ENCODE measurements at places on chromosomes 6 and 20.

DNA sequence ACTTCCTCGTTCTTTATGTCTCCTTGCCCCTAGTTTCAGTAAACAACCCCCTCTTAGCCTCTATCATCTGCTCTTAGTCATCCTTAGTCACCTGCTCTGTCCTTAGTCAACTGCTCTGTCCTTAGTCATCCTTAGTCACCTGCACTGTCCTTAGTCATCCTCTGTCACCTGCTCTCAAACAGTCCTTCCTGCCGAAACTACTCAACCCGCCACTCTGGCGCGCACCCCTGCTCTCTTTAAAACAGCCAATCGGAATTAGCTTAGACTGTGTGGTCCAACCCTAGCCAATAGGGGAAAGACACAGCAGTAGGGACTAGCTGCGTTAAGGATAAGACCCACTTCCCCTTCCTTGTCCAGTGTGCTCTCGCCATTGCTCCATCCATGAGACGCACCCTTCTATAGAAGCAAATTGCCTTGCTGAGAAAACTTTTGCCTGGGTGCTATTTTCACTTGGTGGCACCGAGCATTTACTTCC, 73.9 kb downstream of the BACH2 start:
- peak; percentile 46 for DNase-seq

GRCh38 chr6:161439093-161439492, 165.2 kb upstream of the AGPAT4 start:
- no peak for DNase-seq

GRCh38 chr6:144219056-144219685, 66.0 kb upstream of the UTRN start:
- DNase-seq = no peak

GRCh38 chr6:138528137-138528536, 28.8 kb upstream of the NHSL1 start:
- DNase-seq = no peak

DNA sequence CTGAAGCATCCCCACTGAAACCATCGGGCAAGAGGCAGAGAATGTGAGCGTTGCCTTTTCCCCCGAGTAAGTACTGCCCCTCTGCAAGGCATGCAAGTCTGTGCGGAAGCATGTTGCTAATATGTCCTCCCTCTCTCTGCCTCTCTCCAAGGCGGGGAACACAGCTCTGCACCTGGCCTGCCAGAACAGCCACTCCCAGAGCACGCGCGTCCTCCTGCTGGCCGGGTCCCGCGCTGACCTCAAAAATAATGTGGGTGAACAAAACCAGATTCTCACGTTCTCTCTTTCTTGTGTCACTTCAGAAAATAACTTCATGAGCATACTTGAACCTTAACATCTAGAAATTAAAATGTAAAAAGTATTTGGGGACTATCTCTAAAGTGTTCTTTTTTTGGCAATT, 26.4 kb downstream of the LYRM2 start:
- DNase-seq = no peak

GRCh38 chr6:150426198-150426597, 57.4 kb downstream of the IYD start:
- no peak for DNase-seq

DNA sequence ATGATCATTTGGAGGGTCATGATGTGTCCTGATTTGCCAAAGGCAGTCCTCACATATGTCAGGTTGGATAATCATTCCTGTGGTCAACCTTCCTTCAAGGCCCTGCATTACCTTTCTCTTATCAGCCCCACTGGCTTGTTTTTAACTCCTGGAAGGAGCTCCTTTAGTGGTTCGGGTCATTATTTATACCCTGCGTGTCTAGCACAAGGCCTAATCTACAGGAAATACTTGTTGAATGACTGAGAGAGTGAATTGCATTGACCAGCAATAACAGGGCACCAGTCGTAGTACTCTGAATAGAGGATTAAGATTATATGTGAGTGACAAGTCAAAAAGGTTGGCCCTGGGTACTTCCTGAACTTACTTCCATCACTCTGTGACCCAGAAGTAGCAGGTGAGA, 4.5 kb downstream of the HIVEP2 start:
- DNase-seq = no peak

DNA sequence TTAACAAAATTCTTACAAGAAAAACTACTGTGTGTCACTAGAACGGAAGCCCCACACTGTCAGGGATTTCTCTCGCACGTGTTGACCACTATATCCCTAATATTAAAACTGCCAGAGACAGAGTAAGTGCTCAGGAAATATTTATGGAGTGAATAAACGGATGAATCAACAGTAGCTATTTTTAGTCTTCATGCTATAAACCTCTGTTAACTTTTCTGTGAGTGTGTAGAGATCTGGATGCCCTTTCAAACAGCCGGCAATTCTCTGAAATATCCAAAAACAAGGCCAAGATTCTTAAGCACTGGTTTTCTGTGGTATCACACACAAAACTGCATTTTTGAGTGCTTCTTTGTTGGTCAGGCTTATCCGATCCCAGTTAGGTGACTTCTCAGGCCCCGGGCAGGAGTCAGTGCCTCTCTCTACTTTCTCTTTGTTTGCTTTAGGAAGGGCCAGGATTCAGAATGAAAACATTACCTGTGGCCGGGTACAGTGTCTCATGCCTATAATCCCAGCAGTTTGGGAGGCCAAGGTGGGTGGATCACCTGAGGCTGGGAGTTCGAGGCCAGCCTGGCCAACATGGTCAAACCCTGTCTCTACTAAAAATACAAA, 15.7 kb downstream of the ATP9A start:
- DNase-seq = no peak

DNA sequence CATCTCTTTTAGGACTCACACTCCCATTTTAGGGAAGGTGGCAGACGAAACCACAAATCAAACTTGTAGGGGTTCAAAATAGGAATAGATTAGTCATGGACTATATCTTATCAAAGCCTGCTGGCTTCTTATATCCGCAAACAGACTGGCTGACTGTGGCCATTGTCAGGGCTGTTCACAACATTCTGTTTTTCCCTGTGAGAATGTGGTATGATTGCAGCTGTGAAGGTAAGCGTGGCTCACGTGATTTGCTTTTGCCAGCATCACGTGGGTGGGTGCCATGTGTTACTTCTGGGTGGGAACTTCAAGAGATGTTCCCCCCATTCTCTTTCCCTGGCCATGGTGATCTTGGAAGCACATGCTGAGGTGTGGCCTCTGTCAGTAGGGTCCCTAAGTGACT, 5.9 kb downstream of the IP6K3 start:
- no peak for DNase-seq

DNA sequence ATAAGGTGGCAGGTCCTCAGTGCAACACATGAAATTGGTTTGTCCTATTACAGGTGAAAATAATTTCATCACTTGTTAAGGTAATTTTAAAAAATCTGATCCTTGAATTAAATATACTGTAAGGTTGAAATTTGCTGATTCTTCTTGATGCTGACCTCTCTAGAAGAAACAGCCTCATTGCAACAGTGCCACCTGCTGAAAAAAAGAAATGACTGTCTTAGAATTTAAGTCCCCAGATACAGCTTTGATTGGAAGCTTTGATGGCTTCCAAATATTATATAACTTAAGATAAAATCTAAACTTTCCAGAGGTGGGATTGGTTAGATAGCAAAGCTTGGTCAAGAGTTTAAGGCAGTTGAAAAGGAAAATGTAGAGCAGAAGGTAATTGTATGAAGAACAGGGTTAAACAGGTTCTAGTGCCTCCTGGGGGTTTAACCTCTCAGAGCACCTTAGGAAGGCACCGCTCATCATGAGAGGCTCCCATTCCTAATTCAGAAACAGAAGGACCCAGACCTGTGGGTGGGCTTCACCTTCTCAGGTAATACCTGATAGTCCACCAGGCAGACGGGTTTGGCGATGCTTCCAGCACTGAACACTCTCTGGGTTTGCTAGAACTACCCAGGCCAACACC, 401.0 kb downstream of the PAX1 start:
- DNase-seq = no peak

- DNase-seq = no peak
Measured at GRCh38 chr6:79064635-79065034, 13.4 kb downstream of the PHIP start.

DNA sequence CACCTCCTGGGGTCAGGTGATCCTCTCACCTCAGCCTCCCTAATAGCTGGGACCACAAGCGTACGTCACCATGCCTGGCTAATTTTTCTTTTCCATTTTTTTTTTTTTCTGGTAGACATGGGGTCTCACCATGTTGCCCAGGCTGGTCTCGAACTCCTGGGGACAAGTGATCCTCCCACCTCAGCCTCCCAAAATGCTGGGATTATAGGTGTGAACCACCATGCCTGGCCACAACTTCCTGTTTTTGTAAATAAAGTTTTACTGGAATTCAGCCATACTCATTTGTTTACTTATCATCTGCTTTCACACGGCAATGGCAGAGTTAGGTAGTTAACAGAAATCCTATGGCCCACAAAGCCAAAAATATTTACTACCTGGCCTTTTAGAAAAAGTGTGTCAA, 7.8 kb upstream of the RUNX2 start:
- no peak for DNase-seq

DNA sequence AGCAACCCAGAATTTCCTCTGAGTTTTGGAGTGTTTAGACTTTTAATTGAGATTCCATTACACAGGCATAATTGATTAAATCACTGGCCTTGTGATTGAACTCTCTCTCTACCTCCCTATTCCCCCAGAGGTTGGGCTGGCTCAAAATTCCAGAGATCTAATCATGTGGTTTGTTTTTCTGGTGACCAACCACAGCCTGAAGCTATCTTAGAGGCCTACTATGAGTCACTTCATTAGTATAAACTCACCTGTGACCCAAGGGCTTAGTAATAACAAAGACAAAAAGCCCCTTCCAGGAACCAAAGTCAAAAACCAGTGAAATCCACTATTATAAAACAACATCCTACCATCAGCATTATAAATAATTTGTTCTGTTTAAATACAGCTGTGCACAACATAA, 992.5 kb upstream of the CITED2 start:
- no peak for DNase-seq

DNA sequence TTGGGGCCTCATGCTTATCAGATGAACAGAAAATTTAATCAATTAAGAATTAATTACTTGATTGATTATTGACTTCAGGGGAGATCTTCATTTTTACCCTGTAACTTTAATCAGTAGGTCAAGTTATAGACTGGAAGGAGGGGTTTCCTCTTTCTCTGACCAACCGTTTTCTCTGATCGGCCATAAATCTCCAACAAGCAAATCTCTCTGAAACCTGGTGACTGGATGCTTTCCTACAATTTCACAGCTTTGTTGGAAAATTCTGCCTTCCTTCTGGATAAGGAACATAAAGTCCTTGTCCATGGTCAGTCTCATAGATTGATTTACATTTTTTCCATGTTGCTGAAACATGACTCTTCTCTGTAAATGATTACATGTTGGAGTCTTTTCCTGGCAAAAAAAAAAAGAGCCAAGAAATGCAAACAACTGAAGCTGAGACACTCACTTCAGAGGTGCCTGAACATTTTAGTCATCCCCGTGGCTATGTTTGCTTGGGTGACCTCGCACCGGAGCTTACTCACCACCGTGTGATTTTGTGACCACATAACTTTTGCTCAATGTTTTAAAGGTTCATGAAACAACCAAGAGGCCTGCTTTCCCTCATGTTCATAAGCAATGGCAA, 31.0 kb downstream of the IRF4 start:
- peak; percentile 71 for DNase-seq

DNA sequence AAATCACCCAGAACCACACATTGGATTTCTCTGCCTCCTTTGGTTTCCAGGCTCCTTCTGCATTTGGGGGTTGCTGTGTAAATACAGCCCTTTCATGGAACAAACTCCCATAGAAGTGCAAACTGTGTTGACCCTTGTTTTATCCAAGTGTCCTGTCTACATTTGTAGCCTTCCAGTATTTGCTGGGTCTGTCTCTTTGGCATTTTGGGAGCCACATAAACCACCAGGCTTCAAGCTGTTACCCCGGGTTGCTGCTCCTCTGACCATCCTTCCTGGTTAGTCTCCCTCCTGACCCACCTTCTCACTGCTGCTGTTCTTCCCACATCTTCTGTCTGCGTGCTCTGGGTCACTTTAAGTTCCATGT, 7.6 kb upstream of the MTHFD1L start:
- no peak for DNase-seq

GRCh38 chr6:71433441-71433840, 144.8 kb downstream of the OGFRL1 start:
- no peak for DNase-seq

DNA sequence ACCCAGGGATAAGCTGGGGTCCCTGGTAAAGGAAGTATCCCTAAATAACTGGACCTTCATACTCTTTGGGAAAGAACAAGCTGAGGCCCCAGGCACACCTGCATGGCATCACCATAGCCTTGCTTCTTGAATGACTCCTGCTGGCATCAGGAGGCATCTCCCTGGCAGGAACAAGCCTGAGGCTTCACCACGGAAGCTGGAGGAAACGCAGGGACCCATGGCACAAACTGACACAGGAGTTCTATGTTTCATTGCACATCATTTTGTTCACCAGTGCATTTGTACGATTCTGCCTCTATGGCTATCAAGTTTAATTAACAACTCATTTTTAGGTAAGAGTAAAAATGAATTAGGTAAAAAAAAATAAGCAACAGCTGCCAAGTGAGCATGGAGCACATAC, 619 bp upstream of the PDE7B start:
- DNase-seq = no peak

GRCh38 chr6:21891080-21891479, 297.5 kb downstream of the SOX4 start:
- no peak for DNase-seq

DNA sequence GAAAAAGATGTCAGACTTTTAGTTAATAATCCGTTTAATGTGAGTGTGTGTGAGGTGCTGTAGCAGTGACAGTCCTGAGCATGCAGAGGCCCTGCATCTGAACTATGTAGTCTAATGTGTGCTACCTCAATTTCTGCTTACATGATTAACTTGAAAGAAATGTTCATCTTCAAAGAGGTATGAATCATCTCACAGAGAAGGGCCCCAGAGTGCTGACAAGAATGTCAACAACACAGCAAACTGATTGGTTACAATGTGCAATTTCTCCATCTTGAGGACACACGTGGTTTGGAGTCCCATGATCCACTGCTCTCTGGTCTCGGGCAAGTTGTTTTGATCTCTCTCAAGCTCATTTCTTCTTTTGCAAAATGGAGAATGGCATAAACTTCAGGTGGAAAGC, 61.7 kb upstream of the EMILIN3 start:
- peak; percentile 27 for DNase-seq

DNA sequence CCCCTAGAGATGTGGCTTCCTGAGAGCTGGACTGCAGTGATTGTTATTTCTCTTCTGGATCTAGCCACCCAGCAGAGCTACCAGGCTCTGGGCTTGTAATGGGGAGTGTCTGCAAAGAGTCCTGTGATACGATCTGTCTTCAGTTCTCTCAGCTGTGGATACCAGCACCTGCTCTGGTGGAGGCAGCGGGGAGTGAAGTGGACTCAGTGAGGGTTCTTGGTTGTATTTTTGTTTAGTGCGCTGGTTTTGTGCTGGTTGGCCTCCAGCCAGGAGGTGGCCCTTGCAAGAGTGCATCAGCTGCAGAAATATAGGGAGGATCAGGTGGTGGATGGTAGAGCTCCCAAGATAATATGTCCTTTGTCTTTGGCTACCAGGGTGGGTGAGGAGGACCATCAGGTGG, 33.7 kb downstream of the PAX1 start:
- DNase-seq = no peak

GRCh38 chr6:30880698-30881252, 3.5 kb upstream of the DDR1 start:
- DNase-seq = no peak

Data from stimulated activated CD4-positive, alpha-beta T cell treated with anti-CD3 and anti-CD28 coated beads, Interleukin-4, amount 100 ng/mL, for 4 hours (primary cell).